Subcutaneous preadipocyte (primary cell): ENCODE measurements at places on chromosomes 12 and 14. TPM values are rescaled to one million over a fixed set of nuclear protein-coding genes. Genes with fewer than 3 reads are reported as not detected.

The PAX9 gene
- 0.37 and 0.39 TPM in 2 replicates for total RNA-seq

The DPF3 gene
- total RNA-seq, result 1.4 and 3.7 TPM in 2 replicates

The PTPN21 gene
- 4.8 and 7.8 TPM in 2 replicates for total RNA-seq

The HHIPL1 gene
- total RNA-seq, result 1.8 and 2.2 TPM in 2 replicates

The RD3L gene
- not detected in 2 replicates for total RNA-seq

The SSTR1 gene
- under 0.01 TPM in 2 replicates for total RNA-seq

The SLC25A47 gene
- not detected in 2 replicates for total RNA-seq

The ATF1 gene
- total RNA-seq, result 27.4 and 28.7 TPM in 2 replicates

The COCH gene
- 1.1 and 1.2 TPM in 2 replicates for total RNA-seq

The KITLG gene
- 27.9 and 45.7 TPM in 2 replicates for total RNA-seq

The KLHL33 gene
- under 0.01 and 0.20 TPM in 2 replicates for total RNA-seq

The TBX3 gene
- total RNA-seq, result 79.4 and 113 TPM in 2 replicates

The FOS gene
- total RNA-seq, result 2.2 and 4.7 TPM in 2 replicates

The ARF3 gene
- total RNA-seq, result 40.4 and 51.6 TPM in 2 replicates

The FGF23 gene
- not detected in 2 replicates for total RNA-seq
